ENCODE measurements at places on chromosomes 16 and 17.

DNA sequence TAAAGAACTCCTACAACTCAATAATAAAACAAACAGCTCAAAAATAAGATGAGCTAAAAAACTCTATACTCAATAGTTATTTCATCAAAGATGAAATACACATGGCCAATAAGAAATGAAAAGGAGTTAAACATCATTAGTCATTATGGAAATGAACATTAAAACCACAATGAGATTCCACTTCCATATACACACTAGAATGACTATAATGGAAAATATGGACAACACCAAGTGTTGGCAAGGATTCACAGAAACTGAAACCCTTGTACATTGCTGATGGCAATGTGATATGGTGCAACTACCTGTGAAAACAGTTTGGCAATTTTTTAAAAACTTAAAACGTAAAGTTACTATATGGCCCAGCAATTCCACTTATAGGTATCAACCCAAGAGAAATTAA is 91.4 kb downstream of the GRIN2A start:
- no peak for DNase-seq

DNA sequence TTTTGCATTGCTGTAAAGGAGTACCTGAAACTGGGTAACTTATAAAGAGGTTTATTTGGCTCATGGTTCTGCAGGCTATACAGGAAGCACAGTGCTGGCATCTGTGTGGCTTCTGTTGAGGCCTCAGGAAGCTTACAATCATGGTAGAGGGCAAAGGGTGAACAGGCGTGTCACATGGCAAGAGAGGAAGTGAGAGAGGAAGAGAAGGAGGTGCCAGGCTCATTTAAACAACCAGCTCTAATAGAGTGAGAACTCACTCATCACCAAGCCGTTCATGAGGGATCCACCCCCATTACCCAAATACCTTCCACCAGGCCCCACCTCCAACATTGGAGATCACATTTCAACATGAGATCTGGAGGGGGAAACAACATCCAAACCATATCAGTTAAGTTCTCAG is 16.4 kb upstream of the CLEC19A start:
- no peak for DNase-seq

GRCh38 chr16:86594721-86595120 is 16.4 kb downstream of the FOXL1 start:
- no peak for DNase-seq

- DNase-seq, result peak; percentile 83
Measured at GRCh38 chr17:79026376-79027273, 2.7 kb downstream of the C1QTNF1 start.

- DNase-seq, result no peak
Measured at GRCh38 chr17:43698678-43699437, 37.1 kb upstream of the MEOX1 start.

- no peak for DNase-seq
Measured at GRCh38 chr17:81792675-81793615, 11.0 kb upstream of the GCGR start.

GRCh38 chr17:11589716-11590115 is 8.6 kb upstream of the DNAH9 start:
- DNase-seq, result no peak

DNA sequence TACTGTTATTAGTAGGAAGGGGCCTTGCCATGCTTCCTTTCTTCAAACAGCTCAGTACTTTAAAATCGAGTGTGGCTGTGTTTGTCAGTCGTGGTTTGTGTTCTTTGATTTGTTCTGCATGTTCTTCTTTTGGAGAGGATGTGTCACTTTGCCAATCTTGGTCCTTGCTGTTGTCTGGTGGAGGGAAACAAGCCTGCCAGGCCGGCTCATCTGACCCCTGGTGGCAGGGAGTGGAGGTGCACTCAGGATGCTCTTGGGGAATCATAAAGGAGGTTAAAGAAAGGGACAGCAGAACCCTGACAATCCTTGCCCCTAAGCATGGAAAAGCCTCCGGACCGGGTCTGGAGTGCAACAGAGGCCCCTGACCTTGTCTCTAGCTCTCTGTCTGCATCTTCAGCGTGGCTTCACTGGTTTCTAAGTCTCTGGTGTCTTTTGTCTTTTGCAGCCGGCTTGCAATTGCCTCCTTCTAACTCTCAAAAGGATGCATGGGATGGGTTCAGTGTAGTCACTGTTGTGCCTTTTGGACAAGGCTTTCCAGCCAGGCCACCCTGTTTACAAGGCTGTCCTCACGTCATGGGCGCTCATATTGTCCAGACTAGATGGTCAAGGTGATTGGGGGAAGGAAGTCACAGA is 135.8 kb downstream of the WWOX start:
- DNase-seq, result peak; percentile 76

DNA sequence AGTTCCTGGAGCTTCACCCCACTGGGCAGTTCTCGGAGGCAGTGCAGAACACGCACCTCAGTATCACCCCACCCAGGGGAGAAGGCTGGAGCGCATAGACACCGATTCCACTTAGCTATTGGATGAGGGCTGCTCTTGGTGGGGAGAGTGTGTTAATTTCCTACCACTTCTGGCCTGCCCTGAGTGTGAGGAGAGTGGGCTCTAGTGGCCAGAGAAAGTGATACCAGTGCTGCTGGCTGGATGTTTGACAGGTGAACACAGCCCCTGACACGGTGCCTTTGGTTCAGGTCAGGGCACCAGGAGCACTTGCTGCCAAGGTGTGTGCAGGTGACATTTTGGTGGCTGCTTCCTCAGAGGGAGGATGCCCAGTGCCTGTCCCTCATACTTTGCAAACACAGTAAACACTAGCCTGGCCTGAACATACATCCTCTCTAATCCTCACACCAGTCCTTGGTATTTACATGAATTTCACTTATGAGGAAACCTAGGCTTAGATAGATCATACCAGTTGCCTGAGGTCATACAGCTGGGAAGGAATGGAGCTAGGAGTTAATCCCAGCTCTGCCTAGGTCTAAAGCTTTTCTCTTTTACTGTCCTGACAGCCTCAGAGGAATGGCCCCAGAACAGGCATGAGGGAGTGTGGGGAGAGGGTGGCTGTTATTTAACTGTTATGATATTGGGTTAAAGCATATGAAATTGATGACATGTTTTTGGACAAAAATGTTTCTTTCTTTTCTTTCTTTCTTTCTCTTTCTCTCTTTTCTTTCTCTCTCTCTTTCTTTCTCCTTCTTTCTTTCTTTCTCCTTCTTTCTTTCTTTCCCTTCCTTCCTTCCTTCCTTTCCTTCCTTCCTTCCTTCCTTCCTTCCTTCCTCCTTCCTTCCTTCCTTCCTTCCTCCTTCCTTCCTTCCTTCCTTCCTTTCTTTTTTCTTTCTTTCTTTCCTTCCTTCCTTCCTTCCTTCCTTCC is 21.0 kb upstream of the ITGAX start:
- peak; percentile 7 for DNase-seq

DNA sequence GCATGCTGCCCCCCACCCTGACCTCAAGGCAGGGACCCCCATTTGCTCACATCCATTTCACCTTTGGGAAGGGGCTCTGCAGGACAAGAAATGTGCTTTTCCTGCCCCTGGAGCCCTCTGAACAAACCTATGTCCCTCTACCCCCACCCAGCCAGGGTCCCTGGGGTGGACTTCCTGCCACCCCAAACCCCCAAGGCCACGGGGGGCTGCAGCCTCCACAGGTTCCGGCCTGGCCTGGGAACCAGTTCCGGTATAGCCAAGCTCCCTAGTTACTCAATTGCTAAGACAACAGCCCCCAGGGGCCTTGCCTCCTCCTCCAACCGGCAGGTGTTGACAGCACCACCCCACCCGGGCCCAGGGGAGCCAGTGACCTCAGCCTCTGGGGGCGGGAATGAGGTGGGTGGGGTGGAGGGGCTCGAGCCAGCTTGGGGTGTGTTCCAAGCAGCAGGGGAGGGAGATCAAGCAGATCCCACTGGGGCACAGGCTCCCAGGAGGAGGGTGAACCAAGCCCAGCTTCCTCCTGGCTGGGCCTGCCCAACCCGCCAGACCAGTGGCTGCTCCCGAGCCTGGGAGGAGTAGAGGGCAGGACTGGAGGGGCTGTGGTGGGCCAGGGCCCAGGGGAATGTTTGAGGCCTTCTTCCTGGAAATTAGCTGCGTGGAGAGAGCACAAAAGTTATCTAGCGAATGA is 6.6 kb downstream of the PNMT start:
- DNase-seq, result peak; percentile 71

DNA sequence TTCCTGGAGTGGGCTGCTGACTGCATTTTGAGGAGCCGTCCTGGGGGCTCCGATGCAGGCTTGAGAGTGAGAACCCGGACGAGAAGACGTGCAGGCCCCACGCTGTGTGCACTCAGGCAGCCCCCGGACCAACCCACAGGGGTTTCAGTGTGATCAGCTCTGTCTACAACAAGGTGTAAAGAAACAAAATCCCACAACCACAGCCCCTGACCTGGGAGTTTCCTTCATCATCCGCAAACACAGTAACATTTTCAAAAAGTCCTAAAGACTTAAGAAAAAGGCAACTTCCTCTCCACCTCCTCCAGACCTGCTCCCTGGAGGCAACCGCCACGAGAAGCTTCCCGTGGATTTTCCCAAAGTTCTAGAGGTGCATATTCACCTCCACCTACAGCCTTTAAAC is 15.4 kb upstream of the MEAK7 start:
- DNase-seq, result no peak

DNA sequence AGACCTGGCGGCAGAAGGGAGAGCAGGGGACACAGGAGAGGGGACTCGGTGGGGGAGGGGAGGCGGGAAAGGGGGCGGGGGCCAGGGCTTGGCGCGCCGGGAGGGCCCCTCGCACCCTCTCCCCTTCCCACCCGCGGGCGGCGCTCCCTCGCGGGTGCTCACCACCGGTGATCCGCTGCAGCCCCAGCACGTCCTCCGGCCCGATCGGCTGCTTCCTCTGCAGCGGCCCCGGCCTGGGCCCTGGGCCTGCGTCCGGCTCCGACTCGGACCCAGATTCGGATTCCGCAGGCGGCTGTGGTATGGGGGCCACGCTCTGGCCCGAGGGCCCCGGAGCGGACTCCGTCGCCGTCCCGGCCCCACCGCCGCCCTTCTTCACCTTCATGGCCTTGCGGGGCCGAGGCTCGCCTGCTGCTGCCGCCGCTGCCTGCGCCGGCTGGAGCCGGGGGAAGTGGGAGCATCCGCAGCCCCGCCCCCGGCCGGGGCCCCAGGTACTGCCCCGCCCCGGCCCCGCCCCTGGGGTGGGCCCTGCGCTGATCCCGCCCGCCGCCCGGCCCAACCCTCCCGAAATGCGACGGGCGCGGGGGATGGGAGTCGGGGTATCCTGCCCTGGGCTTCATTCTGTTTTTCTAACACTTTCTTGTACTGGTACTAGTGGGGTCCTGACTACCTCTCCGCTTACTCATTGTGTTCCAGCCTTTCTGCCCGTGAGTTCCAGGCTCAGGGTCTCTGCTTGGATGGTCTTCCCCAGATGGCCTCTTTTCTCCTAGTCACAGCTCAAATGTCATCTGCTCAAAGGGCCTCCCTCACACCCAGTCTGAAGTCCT is at the start of gene UNC119:
Gene UNC119, minus strand, starts transcription at position 449 of the 824 bp plus-strand sequence. Its CDS starts 67 bp downstream, at position 382.
- peak; percentile 72 for DNase-seq

GRCh38 chr16:85142129-85142513 is 29.8 kb upstream of the CIBAR2 start:
- DNase-seq, result no peak

GRCh38 chr16:2953706-2954627 is 10.1 kb upstream of the KREMEN2 start:
- no peak for DNase-seq

- no peak for DNase-seq
Measured at GRCh38 chr17:65553646-65554552, 7.5 kb downstream of the AXIN2 start.

GRCh38 chr16:88617268-88618031 is 20.9 kb upstream of the IL17C start:
- DNase-seq, result no peak

DNA sequence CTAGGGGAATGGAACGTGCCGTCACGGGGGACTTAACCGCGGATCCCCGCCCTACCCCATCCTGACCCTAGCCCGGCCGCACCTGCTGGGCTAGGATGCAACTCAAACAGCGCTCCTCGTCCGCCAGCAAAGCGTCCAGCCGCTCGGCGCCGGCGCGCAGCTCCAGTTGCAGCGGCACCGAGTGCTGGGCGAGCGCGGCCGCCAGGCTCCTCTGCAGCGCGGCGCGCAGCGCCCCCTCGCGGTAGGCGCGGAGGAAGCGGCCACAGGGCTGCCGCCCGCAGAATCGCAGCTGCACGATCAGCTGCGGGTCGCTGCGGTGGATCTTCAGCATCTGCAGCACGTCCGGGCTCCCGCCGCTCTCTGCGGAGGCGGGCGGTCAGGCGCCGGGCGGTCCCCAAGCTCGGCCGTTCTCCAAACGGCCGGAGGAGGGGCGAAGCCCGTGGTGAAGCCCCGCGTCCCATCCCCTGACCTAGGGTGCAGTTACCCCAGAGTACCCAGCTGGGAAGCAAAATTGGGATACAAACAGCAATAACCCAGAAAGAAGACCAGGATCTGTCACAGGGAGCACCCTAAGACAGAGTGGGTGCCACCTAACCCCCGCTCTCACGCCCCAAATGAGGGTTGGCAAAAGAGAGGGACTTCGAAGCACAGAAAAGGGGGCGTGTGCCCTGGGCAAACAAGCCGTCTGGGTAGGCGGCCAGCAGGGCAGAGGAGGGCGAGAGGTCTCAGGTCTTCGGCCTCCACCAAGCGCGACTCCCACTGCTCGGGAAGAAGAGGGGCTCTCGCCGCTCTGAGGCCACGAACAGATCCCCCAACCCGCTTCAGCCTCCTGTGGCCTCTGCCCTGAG is 4.2 kb downstream of the TRADD start:
- peak; percentile 69 for DNase-seq

GRCh38 chr17:47288531-47289116 is 35.0 kb downstream of the ITGB3 start:
- peak; percentile 71 for DNase-seq

Measured in cardiac fibroblast (primary cell).